Urinary bladder (tissue), 4 donors: ENCODE measurements at places on chromosomes 5 and 9. TPM values are rescaled to one million over a fixed set of nuclear protein-coding genes. Genes with fewer than 3 reads are reported as not detected.

The MIER3 gene
- 36.6 TPM for total RNA-seq

The FBXL7 gene
- total RNA-seq, result 15.3 TPM

The SLC6A18 gene
- not detected for total RNA-seq

The SMIM33 gene
- total RNA-seq, result not detected

The WHRN gene
- 2.4 TPM for total RNA-seq

The PDE8B gene
- 2.9 TPM for total RNA-seq

The GFPT2 gene
- total RNA-seq, result 14.9 TPM

The LHX6 gene
- 2.2 TPM for total RNA-seq

The PAPPA gene
- total RNA-seq, result 5.9 TPM

The ROR2 gene
- total RNA-seq, result 28.2 TPM
